ENCODE measurements at places on chromosomes 2 and 18.
A peak's percentile ranks its signal among the peaks of the same experiment; 100 is the strongest.

GRCh38 chr2:27811768-27812167 lies 40.2 kb downstream of the MRPL33 start:
- no peak for DNase-seq

DNA sequence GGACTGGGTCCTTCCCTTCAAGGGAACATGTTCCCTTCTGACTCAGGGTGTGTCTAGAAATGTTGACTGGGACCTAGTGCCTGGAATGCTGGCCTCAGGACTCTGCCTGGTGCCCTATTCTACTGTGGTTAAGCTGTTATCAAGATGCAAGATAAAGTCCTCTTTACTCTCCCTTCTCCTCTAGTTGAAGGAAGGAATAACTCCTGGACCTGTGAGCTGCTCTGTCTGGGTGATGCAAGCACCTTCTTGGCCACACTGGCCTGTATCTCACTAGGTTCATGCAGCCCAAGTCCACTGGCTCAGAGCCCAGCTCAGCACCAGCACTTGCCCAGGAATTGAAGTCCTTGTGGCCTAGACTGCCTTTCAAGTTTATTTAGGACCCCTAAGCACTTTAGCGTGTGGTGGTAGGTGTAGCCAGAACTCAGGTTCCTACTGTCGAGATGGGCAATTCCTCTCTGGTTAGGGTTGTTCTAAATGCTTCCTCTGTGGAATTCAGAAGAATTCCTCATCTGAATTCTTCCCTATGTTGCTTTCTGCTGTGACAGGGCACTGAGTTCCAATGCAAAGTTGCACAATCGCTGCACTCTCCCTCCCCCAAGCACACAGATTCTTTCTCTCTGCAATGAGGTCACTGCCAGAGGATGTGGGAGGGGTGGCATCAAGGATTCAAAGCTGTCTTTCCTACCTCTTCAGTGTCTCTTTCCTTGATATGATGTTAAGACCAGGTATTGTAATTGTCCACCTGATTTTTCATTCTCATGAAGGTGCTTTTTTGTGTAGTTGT lies 54.7 kb downstream of the VWC2L start:
- DNase-seq, result peak; percentile 34

DNA sequence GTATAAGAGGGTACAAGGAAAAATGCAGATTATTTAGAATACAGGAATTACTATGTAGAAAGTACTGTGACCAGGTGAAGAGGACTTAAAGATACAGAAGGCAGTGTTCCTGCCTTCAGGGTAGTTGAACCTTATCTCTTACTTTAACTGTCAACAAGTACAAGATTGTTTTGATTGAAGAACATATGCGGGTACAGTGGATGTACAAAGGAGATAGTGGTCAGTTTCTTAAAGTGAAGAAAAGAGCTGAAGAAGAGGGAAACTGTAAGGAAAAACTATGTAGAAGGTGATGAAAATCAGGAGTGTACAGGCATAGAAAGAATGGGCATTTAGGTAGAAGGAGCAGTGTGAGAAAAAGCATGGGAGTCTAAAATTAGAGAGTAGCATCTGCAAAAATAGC lies 2.2 kb downstream of the RALBP1 start:
- DNase-seq, result no peak

DNA sequence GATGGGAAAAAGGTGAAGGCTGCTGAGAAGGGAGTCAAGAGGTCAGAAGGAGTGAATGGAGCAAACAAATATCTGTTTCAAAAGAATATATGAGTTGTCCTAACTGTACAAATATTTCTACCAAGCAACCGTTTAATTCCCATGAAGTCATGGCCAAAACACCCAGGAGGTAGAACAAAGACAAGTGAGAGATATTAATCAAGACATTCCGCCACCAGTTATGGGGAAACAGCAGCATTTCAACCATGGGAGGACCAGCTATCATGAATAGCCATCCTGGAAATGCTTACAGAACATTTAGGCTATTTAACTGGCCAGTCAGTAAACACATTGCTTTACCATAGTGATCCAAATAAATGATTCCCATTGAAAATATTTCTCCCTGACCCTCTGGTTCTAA lies 396.3 kb downstream of the IRS1 start:
- DNase-seq, result peak; percentile 45

DNA sequence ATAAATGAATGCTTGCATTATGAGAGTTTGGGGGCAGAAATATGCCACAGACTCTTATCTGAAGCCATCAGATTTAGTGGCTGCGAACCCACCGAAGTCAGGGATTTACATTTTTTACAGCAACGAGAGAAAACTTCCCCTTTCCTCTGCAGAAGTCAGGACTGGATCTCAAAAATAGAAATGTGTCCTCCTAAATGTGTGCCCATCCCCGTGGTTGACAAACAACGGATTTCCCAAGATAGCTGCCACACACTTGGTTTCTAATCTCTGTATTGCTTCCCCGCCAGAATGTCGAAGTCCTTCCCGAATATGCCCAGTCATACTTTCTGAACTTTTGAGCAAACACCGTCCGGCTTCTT lies 879 bp upstream of the ADAM23 start:
- DNase-seq, result no peak

DNA sequence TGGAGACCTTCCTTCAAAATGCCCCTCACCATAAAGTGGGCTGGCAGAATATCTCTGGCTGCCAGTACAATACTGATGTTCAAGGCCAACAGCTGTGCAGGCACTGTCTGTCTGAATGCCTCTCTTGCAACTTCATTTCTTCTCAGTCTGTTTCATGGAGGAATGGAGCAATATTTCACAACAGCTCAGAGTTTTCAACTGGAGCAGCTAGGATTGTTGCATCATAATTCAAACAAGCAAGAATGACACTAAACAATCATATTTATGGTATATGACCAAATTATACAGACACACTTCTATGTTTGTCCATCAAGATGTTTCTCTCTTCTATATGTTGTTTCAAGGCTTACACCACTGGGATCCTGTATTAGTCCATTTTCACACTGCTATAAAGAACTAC lies 444.2 kb downstream of the LRATD1 start:
- no peak for DNase-seq

DNA sequence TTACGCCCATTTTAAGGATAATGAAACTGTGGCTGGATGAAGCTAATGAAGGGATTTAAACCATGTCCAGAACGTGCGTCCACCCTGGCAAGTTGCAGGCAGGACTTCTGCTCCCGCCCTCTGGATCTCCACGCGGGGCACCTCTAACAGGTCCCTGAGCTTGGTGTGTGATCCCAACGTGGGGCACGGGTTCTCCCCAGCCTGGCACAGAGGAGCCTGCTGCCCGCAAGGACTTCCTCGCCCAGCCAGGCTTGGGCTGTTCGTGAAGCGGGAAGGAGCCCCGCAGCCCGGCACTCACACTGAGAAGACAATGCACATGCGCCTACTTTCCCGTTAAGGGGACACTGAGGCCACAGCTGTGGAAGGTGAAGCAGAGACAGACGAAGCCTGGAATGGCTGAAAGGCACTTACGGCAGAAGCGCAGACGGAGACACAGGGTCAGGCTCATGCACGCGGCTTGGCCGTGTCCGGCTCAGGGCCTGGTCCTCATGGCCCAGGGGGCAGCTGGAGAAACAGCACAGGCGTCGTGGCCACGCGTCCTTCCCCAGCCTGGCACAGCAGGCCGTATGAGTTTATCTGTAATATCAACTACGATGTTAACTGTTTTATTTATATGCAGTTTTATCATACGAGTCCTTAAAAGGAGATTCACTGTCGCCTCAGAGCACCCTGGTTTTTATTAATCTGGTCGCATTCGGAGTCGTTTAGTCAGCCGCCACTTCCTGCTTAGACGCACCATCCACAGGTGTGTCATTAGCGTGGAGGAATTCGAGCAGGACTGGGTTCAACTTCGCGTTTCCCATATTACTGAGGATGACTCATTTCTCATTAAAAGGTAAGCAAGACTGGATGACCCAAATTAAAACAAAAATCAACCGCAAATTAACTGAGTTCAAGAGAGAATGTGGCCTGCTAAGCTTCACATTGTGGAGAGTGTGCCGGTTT lies 835.9 kb downstream of the GALR1 start:
- no peak for DNase-seq

DNA sequence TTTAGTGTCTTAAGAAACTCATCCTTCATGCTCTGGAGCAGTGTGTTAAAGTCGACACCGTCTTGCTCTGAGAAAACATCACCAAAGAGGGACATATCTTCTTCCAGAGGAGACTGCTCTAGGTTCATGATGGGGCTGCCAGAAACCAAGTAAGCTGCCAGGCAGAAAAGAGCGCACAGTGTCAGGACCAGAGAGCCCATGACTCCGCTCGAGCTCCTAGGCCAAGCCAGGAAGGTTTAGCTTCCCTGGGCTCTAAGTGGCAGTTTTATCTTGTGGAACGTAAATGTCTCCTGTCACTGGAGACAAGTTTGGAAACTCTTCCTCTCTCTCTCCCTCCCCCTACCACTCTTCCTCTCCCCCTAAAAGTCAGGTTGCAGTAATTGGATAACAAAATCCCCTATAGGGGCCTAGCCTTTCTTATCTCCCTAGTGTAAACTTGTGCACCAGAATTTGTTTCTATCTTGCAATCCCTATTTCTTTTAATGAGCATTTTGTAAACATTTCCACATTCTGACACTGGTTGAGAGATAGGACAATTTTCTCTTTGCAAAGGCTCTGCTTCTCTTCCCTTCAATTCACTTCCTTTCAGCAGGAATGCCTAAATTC lies at the start of gene BMP10:
TSS of gene BMP10 (minus strand) at position 239 of the 606 bp plus-strand sequence. CDS start at position 200, 39 bp downstream.
- DNase-seq, result no peak

DNA sequence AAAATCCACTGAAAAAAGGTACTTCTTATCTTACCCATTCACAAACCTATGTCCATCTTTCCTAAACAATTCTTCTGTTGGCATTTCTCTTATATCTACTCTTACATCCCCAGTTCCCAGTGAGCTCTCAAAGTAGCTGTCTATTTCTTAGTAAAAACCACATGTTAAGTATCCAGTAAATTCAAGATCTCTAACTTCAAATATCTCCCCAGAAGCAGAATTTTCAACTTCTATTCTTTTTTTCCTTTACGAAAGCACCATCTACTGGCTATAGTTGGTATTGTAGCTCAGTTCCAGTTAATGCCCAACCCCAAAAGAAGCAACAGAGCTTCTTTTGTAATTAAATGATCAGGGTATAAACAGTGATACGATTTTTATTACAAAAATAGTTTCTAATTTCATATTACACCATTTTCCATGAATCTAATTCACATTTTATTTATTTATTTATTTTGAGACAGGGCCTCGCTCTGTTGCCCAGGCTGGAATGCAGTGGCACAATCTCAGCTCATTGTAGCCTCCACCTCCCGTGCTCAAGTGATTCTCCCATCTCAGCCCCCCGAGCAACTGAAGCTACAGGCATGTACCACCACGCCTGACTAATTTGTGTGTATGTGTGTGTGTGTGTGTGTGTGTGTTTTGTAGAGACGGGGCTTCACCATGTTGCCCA lies 28.5 kb downstream of the HRH4 start:
- peak; percentile 22 for DNase-seq

DNA sequence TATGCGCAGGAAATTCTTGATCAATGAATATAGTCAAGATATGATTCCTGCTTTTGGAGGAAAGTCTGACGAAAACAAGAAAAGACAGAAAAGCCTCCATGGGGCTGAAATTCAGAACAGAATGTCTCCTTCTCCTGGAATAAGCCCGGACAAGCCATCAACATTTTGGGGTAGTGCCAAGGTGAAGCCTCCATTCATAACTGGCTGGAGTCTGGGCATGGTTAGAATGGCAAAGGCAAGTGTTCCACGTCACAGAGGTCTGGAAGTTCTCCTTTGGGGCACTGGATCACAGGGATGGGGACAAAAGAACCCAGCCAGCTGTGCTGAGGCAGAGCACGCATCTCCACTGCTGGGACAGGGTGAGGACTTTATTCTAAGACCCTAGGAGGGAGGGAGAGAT lies 505.7 kb downstream of the CMPK2 start:
- no peak for DNase-seq

DNA sequence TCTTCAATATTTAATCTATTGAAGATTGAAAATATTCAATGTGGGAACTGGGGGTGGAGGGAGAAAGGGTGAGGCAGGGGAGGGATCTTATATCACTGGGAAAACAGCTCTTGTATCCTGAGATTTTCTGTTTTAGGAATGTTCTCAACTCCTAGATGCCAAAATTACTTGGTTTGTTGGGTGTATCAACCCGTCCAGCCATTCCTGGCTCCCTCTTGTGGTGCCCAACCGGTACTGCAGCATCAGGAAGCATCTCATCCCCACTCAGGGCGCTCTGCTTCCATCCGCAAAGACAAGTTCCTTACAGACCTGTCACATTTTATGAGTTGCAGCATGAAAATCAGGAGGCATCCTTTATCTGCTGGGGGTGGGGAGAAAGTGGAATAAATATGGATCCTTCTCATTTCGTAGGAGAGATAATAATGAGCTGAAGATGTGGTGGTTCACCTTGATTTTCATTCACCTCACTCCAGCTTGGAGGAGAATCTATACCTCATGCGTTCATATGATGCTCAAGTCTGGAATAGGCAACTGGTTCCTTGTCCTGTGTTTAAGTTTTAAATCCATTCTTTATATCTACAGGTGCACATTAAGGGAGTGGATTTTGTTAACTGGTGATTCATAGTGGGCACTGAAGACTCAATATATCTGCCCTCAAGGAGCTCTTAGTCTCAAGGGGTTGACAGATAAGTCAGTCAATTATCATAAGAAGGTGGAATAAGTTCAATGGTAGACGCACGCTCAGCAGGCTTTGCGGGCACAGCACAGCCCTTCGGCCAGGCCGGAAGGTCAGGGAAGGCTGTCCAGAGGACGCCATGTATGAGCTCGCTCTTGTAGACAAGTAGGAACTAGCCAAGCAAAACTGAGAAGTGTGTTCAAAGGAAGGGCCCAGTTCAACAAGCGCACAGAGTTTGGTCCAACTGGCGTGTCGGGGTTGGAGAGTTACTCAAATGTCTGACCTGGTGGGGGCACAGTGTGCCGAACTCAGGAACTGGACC lies 127.3 kb downstream of the RNF144A start:
- peak; percentile 20 for DNase-seq

DNA sequence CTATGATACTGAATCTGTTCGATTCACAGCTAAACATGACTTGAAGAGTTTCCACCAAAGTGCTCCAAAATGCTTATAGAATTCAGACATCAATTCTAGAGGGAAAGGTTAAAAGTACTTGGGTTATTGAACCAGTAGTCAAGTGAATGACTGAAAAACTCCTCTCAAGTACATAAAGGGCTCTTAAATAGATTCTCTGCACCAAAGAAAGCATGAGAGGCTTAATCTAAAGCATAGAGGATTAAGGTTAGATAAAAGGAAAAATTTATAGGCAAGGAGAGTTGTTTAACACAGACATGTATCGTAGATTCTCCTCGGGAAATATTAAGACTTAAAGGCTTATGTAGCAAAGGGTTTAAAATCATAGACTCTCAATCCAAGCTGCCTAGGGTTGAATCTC lies 701.4 kb downstream of the ERBB4 start:
- DNase-seq, result no peak

GRCh38 chr2:223260681-223261080 lies 208.7 kb downstream of the KCNE4 start:
- DNase-seq, result peak; percentile 53

- no peak for DNase-seq
Measured at GRCh38 chr2:127759931-127760330, 51.0 kb downstream of the WDR33 start.

GRCh38 chr2:102014041-102014345 lies 22.2 kb downstream of the IL1R2 start:
- DNase-seq, result no peak

- DNase-seq, result no peak
Measured at GRCh38 chr2:11228692-11229091, 73.4 kb downstream of the SLC66A3 start.
